ENCODE measurements at places on chromosomes 2 and 18.

DNA sequence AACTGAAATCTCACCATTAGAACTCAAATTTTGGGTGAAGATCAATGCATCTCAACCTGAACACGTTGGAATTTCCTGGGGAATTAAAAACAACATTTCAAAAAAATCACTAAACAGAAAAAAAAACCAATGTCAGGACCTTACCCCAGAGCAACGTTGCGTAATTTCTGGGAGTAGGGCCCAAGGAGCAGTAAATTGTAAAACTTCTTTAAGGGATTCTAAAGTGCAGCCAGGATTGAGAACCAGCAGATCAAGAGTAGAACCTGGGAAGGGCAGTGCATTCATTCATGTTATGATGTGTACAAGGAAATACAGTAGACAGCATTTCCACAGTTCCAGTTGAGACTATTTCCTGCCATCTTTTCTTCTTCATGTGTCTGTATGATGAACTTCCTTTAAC, 56.9 kb downstream of the RHBDD1 start:
- DNase-seq: no peak

DNA sequence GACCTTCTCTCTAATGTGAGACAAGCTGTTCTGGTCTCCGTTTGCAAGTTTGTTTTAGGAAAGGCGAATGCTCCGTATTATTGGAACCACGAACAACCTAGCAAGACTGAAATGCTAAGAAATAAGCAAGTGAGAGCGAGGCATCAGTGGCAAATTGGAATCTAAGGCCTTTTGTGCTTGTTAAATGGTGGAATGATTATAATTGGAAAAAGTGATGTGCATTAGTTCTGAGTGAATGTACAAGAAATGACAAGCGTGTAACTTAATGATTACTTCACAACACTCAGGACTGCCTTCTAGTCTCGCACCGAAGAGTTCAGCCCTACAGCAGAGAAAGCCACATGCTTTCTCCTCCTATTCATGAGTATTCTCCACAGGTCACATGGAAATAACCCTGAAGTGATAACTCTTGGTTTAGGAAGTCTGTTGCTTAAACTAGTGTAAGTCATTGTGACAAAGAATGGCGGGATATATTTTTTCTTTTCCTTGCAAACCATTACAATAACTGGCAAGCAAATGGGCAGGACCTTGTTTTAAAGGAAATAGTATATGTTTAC, 392.2 kb upstream of the FIGN start:
- no peak for DNase-seq

GRCh38 chr2:13558368-13558767, 841.6 kb downstream of the TRIB2 start:
- DNase-seq: peak; percentile 45

GRCh38 chr18:12099160-12099559, 5.5 kb downstream of the ANKRD62 start:
- DNase-seq: no peak

DNA sequence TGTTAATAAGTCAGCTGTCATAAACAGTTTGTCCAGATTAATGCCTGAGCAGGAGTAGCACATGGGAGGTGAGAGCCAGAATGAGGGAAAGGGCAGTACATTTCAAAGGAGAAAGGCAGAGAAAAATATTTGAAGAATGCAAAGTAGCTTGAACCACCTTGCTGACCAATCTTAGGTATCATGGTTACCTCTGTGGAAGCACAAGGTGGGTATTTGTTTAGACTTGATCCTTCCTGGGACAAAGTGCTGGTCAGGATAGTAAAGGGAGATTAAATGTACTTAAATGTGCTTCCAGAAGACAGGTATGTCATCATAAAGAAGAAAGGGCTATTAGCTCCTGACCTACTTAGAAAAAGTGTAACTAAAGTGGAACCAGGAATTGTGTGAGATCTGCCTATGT, 105.0 kb downstream of the LRRTM1 start:
- DNase-seq: no peak

- DNase-seq: no peak
Measured at GRCh38 chr2:171800639-171801038, 93.4 kb downstream of the SLC25A12 start.

- no peak for DNase-seq
Measured at GRCh38 chr18:69161383-69162028, 239.2 kb upstream of the DOK6 start.

DNA sequence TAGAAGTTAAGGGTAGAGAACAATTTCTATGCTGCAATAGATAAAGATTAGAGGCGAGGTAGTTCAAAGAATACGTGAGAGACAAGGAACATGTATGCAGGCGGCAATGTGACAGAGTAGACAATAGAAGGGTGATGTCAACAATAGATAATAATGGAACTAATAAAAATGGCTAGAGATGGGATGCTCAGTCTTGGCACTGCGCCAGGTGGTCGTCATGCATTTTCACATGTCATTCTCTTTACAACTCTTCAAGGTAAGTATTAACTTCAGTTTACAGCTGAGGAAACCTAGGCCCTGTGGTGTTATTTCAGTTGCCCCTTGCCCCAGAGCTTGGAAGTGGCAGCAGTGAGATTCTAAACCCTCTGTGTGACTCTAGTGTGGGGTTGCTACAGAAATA, 890.7 kb upstream of the CELF4 start:
- DNase-seq: no peak

DNA sequence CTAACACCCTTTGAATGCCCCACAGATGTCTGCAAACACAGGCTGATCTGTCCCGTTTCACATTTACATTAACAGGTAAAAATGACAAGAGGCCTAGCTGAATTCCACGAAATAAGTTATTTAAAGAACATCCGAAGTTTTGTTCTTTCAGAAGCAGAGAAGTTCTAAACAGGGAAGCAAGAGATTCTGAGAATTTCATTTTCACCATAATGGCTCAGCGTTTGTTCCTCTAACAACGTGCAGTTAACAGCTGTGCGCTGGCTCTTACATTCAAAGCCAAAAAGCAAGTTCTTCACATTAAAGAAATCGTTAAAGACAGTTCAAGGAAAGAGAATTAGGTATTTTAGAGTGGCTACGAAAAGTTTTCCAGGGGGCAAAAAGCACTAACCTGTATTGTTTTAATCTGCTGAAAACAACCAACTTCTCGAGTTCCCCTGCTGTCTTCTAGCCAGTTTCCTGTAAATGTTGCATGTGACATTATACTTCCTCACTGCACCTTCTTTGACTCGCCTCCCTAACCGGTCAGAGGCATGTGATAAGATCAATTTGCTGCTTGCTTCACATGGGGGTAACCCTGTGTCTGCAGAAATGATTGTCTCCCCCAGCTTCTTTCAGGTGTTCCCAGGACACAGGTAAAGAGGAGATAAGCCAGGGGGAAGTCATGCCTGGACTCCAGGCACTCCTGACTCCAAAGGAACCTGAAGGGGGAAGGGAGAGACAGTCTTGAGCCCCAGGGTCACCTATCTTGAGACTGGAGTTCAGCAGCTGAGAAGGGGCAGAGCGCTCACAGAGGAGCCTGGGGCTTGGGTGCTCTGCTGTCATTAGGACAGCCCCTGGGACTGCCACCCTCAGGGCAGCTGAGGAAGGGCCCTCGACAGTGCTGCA, 36.8 kb upstream of the WIPF1 start:
- DNase-seq: no peak

DNA sequence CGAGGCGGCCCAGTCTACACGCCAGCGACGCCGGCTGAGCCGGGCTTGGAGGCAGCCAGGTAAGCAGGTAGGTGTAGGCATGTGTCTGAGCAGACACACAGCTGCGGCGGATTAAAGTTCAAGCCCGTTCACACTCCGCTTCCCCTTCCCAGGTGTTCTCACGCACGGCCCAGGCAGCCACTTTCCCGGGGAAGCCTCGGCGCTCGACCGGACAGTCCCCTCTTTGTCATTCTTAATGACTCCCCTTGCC, 367 bp downstream of the TGFA start:
- no peak for DNase-seq

GRCh38 chr18:80046011-80046410, 11.8 kb downstream of the RBFA start:
- DNase-seq: no peak

DNA sequence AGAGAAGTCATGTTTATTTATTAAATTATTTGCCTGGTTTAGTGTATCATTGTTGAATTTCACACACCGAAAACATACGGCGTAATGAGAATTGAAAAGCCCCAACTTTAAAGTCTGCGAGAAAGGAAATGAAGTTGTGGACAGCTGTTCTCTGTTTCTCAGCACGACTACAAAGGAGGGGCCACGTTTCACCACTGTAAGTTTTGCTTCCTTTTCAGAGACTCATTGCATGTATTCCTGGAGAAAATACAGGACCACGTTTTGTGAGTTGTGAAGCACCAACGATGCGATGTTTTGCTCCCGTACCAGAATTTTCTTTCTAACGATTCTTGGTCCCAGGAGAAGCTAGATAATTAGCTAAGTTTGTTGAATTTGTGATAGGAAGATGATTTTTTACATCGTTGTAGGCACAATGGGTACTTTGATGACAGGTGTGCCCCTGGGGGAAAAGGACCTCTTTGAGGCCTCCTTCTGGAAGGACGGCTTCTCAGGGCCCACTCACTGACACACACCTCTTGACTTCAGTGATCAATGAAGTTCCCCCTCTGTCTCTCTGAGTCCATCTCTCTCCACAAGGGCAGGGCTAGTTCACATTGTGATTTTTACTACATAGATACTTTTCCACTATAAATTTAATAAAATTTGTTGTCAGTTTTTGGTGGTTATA, 23.7 kb upstream of the ACKR3 start:
- DNase-seq: no peak

DNA sequence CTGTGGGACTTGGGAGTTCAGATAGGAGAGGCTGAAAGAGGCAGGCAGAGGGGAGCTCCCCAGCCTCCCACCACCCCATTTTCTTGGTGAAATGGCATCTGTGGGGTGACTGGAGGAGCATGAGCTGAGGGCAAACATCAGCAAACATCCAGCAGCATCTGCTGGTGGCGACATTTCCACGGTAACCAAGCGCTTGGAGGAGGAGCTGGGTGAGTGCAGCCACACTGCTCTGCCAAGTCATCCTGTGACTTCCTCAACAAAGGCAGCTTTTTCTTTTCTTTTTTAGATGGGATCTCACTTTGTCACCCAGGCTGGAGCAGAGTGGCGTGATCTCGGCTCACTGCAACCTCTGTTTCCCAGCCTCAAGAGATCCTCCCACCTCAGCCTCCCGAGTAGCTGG, 5.6 kb downstream of the TXNL4A start:
- no peak for DNase-seq

GRCh38 chr18:48153613-48154481, 223.4 kb upstream of the SMAD2 start:
- no peak for DNase-seq

DNA sequence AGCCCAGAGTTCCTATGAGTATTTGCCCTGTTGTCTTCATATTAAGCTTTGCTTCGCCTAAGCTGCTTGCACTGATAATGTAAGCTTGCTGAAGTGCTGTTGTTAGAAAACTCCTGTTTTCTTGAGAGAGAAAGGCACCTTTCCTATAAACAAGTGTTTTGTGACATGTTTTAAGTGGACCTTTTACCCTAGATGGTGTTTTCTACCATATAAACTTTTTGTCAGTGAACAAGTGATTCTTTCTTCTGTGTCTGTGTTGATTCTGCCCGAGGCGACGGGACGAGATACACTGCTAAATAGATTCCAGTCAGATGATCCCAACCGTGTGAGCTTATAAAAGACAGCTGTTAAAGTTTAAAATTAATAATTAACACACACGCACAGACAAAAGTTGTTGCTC, 24.1 kb downstream of the CABLES1 start:
- DNase-seq: no peak

DNA sequence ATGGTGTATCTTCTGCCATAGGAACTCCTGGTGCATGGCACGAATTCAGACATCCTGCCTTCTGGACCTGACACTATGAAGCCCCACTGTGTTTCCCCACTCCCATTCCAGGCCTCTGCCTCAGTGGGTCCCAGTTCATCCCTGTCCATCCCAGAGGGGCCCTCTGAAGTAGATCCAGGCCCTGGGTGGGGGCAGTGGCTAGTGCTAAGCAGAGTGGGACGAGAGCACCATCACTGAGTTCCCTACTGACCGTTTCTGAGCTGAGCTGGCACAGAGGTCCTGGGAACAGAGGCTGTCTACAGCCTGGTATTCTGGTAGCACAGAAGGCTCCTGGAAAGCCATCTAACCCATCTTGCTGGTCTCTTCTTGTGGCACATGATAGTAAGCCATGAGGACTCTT, 54.0 kb downstream of the ATOH8 start:
- DNase-seq: no peak
